Lung (tissue), 17 donors: ENCODE measurements at places on chromosomes 2 and 18. TPM values are rescaled to one million over a fixed set of nuclear protein-coding genes. Genes with fewer than 3 reads are reported as not detected.

- H3K4me3 ChIP-seq, result no peak overlapping the region
- H3K36me3 ChIP-seq, result no peaks in the 10 kb centered on the region
- H3K27me3 ChIP-seq, result no peaks in the 10 kb centered on the region
- no peak for DNase-seq
- peaks cover 34% of the 10 kb centered on the region for H3K4me1 ChIP-seq
These were observed 10.2 kb downstream of the RALB start for GRCh38 chr2:120262761-120263428.

DNA sequence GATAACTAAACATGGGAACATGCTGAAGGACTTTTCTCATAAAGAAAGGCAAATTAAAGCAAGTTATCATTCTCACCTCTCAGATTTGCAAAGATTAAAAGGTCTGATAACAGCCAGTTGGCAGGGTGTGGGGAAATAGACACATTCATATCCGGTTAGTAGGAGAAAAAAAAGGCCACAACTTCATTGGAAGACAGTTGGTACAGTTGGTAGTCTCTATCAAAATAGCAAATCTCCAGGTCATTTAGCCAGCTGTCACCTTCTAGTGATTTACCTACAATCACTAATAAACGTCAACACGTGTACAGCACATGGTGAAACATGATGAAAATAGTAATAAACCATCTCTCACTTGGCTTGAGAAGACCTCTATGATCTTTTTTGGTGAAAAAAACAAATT, 16.6 kb downstream of the INPP5D start:
- H3K4me1 ChIP-seq, result no peaks in the 10 kb centered on the region
- H3K36me3 ChIP-seq, result no peaks in the 10 kb centered on the region
- no peak overlapping the region for H3K4me3 ChIP-seq
- H3K27me3 ChIP-seq, result peaks cover 4% of the 10 kb centered on the region

- peaks cover 62% of the 10 kb centered on the region for H3K4me1 ChIP-seq
- peak overlapping the region; percentile 87 for H3K27ac ChIP-seq
- no peaks in the 10 kb centered on the region for H3K27me3 ChIP-seq
These were observed 167.9 kb downstream of the TCF4 start for GRCh38 chr18:55419947-55420664.

DNA sequence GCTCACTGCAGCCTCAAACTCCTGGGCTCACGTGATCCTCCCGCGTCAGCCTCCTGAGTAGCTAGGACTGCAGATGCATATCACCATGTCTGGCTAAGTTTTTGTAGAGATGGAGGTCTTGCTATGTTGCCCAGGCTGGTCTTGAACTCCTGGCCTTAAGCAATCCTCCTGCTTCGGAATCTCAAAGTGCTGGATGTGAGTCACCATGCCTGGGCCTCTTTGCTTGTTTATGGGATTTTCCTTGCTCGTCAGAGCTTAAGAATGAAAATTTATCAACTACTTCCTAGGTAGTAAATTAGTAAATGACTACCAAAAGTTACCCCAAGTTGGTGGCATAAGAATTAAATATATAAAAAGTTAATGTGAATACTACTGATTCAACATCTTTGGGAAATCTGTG, 51.0 kb downstream of the ACTR3 start:
- H3K4me1 ChIP-seq, result no peaks in the 10 kb centered on the region
- H3K36me3 ChIP-seq, result peaks cover 25% of the 10 kb centered on the region
- H3K27me3 ChIP-seq, result no peaks in the 10 kb centered on the region
- DNase-seq, result no peak

- peak; percentile 54 for DNase-seq
- no peaks in the 10 kb centered on the region for H3K36me3 ChIP-seq
- no peak overlapping the region for H3K4me3 ChIP-seq
- no peak overlapping the region for H3K27ac ChIP-seq
- no peaks in the 10 kb centered on the region for H3K27me3 ChIP-seq
These were observed 41.6 kb upstream of the MAP4K4 start for GRCh38 chr2:101655702-101656422.

- no peaks in the 10 kb centered on the region for H3K27me3 ChIP-seq
- no peak overlapping the region for H3K4me3 ChIP-seq
- H3K36me3 ChIP-seq, result no peaks in the 10 kb centered on the region
- peaks cover 9% of the 10 kb centered on the region for H3K4me1 ChIP-seq
These were observed 140.2 kb downstream of the MTCL1 start for GRCh38 chr18:8845506-8845905.

- H3K36me3 ChIP-seq, result no peaks in the 10 kb centered on the region
- no peak for DNase-seq
- H3K4me3 ChIP-seq, result no peak overlapping the region
- H3K4me1 ChIP-seq, result no peaks in the 10 kb centered on the region
These were observed 47.6 kb downstream of the G6PC2 start for GRCh38 chr2:168948621-168949212.

GRCh38 chr2:19358242-19359020, at the start of gene OSR1:
OSR1 (minus strand) TSS chr2:19358623; CDS start chr2:19353805, 4,818 bp downstream.
- peak within 1 kb of the TSS; percentile 56 for H3K27ac ChIP-seq
- peak; percentile 96 for DNase-seq
- peaks cover 18% of the 10 kb centered on the region for H3K4me1 ChIP-seq

- no peak overlapping the region for H3K27ac ChIP-seq
- H3K4me1 ChIP-seq, result no peaks in the 10 kb centered on the region
- no peaks in the 10 kb centered on the region for H3K36me3 ChIP-seq
- no peak for DNase-seq
- H3K4me3 ChIP-seq, result no peak overlapping the region
- H3K27me3 ChIP-seq, result no peaks in the 10 kb centered on the region
These were observed 286.1 kb upstream of the HNRNPA3 start for GRCh38 chr2:176926453-176926852.

DNA sequence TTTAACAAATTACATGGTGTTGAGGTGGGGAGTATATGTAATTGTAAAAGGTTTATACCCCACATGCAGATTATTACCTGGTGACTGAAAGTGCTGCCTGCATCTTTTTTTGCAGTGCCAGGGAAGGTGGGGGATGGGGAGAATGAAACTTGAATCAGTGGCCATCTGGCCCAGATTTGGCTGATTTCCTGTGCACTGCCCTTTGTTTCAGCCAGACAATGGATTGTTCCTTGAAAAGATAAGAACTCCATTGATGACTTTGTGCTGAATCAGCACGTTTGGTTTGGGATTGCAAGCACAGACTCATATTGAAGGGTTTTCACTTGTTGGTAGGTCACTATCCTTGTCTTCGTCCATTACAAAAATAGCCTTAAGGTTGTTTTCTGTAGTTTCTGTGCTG, 20.9 kb downstream of the GREB1L start:
- H3K4me1 ChIP-seq, result no peaks in the 10 kb centered on the region
- H3K4me3 ChIP-seq, result no peak overlapping the region
- H3K36me3 ChIP-seq, result no peaks in the 10 kb centered on the region
- no peak for DNase-seq
- H3K27me3 ChIP-seq, result no peaks in the 10 kb centered on the region

GRCh38 chr2:66327066-66327740, 107.7 kb upstream of the MEIS1 start:
- no peak overlapping the region for H3K27ac ChIP-seq
- no peaks in the 10 kb centered on the region for H3K27me3 ChIP-seq
- no peaks in the 10 kb centered on the region for H3K4me1 ChIP-seq

- DNase-seq, result no peak
- H3K4me3 ChIP-seq, result no peak overlapping the region
- H3K27ac ChIP-seq, result no peak overlapping the region
- no peaks in the 10 kb centered on the region for H3K36me3 ChIP-seq
- peaks cover 22% of the 10 kb centered on the region for H3K4me1 ChIP-seq
These were observed 41.0 kb downstream of the LPIN2 start for GRCh38 chr18:2971741-2972552.

DNA sequence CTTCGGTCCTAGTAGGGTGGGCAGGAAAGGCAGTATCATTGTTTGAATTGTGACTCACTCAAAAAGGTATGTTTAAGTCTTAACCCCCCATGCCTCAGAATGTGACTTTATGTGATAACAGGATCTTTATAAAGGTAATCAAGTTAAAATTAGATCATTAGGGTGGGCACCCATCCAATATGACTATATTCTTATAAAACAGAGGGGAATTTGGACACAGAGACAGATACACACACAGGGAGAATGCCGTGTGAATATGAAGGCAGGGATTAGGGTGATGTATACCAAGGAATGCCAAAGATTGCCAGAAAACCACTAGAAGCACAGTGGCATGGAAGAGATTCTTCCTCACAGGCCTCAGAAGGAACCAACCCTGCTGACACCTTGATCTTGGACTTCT, 281.8 kb downstream of the CLIP4 start:
- no peak for DNase-seq
- no peaks in the 10 kb centered on the region for H3K4me1 ChIP-seq
- H3K27ac ChIP-seq, result no peak overlapping the region
- H3K36me3 ChIP-seq, result no peaks in the 10 kb centered on the region
- H3K27me3 ChIP-seq, result peaks cover 2% of the 10 kb centered on the region

GRCh38 chr2:62320657-62321357, 124.9 kb downstream of the B3GNT2 start:
- H3K4me1 ChIP-seq, result no peaks in the 10 kb centered on the region
- H3K36me3 ChIP-seq, result no peaks in the 10 kb centered on the region
- no peak overlapping the region for H3K4me3 ChIP-seq
- DNase-seq, result no peak
- H3K27ac ChIP-seq, result no peak overlapping the region
- no peaks in the 10 kb centered on the region for H3K27me3 ChIP-seq

DNA sequence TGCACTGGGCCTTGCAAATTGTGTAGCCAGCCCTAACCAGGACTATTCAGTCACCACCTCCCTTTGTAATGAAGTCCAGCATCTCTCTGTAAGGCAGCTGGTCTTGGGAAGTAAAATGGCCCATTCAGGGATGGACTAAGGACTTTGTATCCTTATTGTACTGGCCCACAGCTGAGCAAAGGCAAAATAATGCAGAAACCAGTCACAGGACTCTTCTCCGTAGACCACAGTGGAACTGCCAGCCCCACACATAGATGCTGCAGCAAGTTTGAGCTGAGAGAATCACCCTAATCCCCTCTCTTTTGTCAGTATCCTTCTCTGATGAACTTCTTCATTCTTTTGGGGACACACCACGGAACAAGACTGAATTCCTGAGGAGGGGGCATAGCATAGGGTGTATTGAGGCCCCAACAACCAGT, 73.6 kb upstream of the RTN4 start:
- peaks cover 18% of the 10 kb centered on the region for H3K4me1 ChIP-seq
- no peak overlapping the region for H3K27ac ChIP-seq
- H3K27me3 ChIP-seq, result no peaks in the 10 kb centered on the region

- no peaks in the 10 kb centered on the region for H3K27me3 ChIP-seq
- no peak overlapping the region for H3K27ac ChIP-seq
- DNase-seq, result no peak
- H3K4me3 ChIP-seq, result no peak overlapping the region
These were observed 105.4 kb downstream of the RTN4 start for GRCh38 chr2:54944724-54945326.

DNA sequence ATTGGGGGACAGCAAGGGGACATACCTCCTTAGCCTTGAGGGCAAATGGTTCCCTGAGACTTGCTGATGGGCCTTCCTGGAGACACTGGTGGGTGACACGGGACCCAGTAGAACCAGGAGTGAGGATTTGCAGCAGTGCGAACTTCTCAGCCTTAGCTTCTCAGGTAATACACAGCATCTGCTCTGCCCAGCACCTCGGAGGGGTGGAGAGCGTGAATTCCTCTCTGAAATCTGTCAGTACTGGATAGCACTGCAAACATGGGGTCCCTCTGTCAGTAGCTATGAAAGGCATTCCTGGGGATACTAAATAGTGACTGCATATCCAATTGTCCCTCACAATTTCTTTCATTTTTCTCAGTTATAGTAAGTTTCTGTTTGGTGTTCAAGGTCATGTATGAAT, 151.7 kb downstream of the GBX2 start:
- no peaks in the 10 kb centered on the region for H3K27me3 ChIP-seq
- no peak overlapping the region for H3K4me3 ChIP-seq
- H3K36me3 ChIP-seq, result peaks cover 2% of the 10 kb centered on the region

GRCh38 chr2:122980671-122981070, 1044.4 kb upstream of the CNTNAP5 start:
- H3K36me3 ChIP-seq, result no peaks in the 10 kb centered on the region
- H3K4me1 ChIP-seq, result no peaks in the 10 kb centered on the region
- H3K27me3 ChIP-seq, result no peaks in the 10 kb centered on the region

DNA sequence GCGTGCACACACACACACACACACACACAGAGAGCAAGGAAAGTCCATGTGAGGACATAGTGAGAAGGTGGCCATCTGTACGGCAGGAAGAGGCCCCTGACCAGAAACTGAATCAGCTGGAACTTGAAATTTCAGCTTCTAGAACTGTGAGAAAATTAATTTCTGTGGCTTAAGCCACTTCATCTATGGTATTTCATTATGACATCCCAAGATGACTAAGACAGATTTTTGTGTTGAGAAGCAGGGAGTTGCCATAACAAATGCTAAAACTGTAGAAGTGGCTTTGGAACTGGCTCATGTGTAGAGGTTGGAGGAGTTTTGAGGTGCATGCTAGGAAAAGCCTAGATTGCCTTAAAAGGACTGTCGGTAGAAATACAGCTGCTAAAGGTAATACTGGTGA, 63.4 kb upstream of the ZBTB7C start:
- no peak for DNase-seq
- no peak overlapping the region for H3K27ac ChIP-seq
- H3K36me3 ChIP-seq, result no peaks in the 10 kb centered on the region
- H3K4me1 ChIP-seq, result no peaks in the 10 kb centered on the region
- H3K27me3 ChIP-seq, result no peaks in the 10 kb centered on the region
- H3K4me3 ChIP-seq, result no peak overlapping the region

DNA sequence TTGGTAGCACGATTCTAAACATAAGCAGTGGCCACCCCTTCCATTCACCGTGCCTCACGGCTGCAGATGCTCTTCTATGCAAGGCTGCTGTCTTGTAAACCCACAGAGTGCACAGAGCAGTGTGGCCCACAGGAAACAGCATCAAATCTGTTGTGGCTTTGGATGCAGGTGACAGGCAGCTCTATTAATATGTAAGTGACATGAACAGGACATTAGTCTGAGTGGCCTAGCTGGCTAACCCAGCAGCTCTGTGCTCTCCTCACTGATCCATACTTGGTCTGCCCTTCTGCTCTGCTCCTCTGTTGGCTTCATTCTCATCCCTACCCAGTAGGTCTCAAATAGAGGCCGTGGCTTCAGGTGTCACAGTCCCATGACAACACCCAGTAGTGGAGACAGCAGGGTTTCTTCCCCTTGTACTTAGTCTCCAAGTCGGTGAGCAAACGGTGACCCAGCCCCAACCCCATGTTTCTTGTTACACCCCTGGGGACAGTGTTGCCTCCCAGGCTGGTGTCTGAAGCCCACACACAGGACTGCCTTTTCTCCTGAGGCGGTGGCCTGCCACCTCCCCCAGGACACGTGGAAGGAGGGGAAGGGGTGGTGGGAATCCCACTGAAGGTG, 5.8 kb downstream of the SH3RF3 start:
- no peak for DNase-seq
- H3K27ac ChIP-seq, result no peak overlapping the region
- peaks cover 2% of the 10 kb centered on the region for H3K4me1 ChIP-seq
- H3K4me3 ChIP-seq, result no peak overlapping the region
- no peaks in the 10 kb centered on the region for H3K36me3 ChIP-seq
- peaks cover 15% of the 10 kb centered on the region for H3K27me3 ChIP-seq

GRCh38 chr2:98598781-98599428, 9.4 kb downstream of the COA5 start:
- H3K27ac ChIP-seq, result no peak overlapping the region
- H3K4me3 ChIP-seq, result no peak overlapping the region
- H3K27me3 ChIP-seq, result no peaks in the 10 kb centered on the region
- DNase-seq, result no peak

The MEIS1 gene
- 21.5 TPM for polyA plus RNA-seq

The CCDC150 gene
- 0.91 TPM for polyA plus RNA-seq

The RTP5 gene
- 0.08 TPM for polyA plus RNA-seq

The ERBB4 gene
- polyA plus RNA-seq, result 1.1 TPM

The GAREM1 gene
- 4.4 TPM for polyA plus RNA-seq

The GALNT5 gene
- polyA plus RNA-seq, result 3.8 TPM

The ANKRD30B gene
- polyA plus RNA-seq, result not detected
